Panc1 (cell line): ENCODE measurements at places on chromosomes 3 and 15. TPM values are rescaled to one million over a fixed set of nuclear protein-coding genes. Genes with fewer than 3 reads are reported as not detected.

The NOX5 gene
- total RNA-seq: 0.26 TPM

The RFX7 gene
- total RNA-seq: 24.2 TPM

The TLR9 gene
- total RNA-seq: not detected

The SERPINI1 gene
- total RNA-seq: 8.0 TPM

The BRPF1 gene
- 17.4 TPM for total RNA-seq

The CCDC32 gene
- 29.8 TPM for total RNA-seq

The GRIP2 gene
- 6.5 TPM for total RNA-seq

The GNAT1 gene
- not detected for total RNA-seq

The CNTN4 gene
- not detected for total RNA-seq

The CTXN2 gene
- 0.05 TPM for total RNA-seq

The FHIT gene
- total RNA-seq: 2.2 TPM

The SLC28A1 gene
- not detected for total RNA-seq

The LRRC49 gene
- total RNA-seq: 8.3 TPM

The ECE2 gene
- not detected for total RNA-seq

The CCDC13 gene
- 0.82 TPM for total RNA-seq

The IL1RAP gene
- 5.2 TPM for total RNA-seq

The HDAC11 gene
- 10.6 TPM for total RNA-seq

The MESP1 gene
- total RNA-seq: 6.4 TPM

The VGLL3 gene
- total RNA-seq: 0.15 TPM

The CLDN11 gene
- total RNA-seq: 1.9 TPM

The SLC24A5 gene
- total RNA-seq: not detected

The RPUSD3 gene
- 40.4 TPM for total RNA-seq

The SPINK8 gene
- not detected for total RNA-seq

The UBR1 gene
- 23.2 TPM for total RNA-seq

The EOMES gene
- 2.5 TPM for total RNA-seq

The MYLK gene
- 29.7 TPM for total RNA-seq

The SIDT1 gene
- total RNA-seq: not detected

The ARPIN gene
- total RNA-seq: 6.3 TPM

The CYP1A2 gene
- not detected for total RNA-seq

The MYZAP gene
- total RNA-seq: 1.1 TPM

The LHFPL4 gene
- not detected for total RNA-seq

The FGF12 gene
- total RNA-seq: 0.51 TPM

The DNAH12 gene
- 0.21 TPM for total RNA-seq

The CELSR3 gene
- total RNA-seq: 7.7 TPM

The FGF7 gene
- not detected for total RNA-seq

The NTRK3 gene
- total RNA-seq: not detected

The PLA1A gene
- total RNA-seq: not detected

The ARID3B gene
- total RNA-seq: 12.7 TPM

The NR2C2 gene
- 30.6 TPM for total RNA-seq

The SEMA6D gene
- 0.03 TPM for total RNA-seq
